ENCODE measurements at places on chromosomes 12 and 14.

- DNase-seq = peak; percentile 40
Measured at GRCh38 chr14:104865631-104866441, 768 bp downstream of the CEP170B start.

- no peak for DNase-seq
Measured at GRCh38 chr12:32248441-32249140, 141.9 kb downstream of the BICD1 start.

- no peak for DNase-seq
Measured at GRCh38 chr12:132520421-132521199, 30.7 kb downstream of the FBRSL1 start.

GRCh38 chr12:63899396-63899795, 54.9 kb downstream of the SRGAP1 start:
- no peak for DNase-seq

DNA sequence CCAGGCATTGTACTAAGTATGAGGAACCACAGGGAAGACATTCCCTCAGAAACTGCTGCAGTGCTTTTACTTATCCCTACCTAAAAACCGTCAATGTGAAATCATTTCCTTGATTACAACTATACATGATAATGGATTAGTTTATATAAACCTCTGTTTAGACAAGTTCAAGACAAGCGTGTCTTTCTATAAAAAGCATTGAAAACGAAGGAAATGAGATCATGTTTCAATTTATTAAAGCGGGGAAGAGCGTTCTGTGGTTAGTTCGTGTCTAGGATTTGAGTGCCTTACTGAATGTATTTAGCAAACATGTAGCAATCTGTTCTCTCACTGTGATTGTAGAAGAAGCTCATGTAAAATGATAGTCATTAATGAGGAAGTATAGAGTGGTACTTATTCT, 37.5 kb downstream of the GALC start:
- no peak for DNase-seq

- DNase-seq = no peak
Measured at GRCh38 chr14:48035836-48036235, 360.4 kb upstream of the MDGA2 start.

DNA sequence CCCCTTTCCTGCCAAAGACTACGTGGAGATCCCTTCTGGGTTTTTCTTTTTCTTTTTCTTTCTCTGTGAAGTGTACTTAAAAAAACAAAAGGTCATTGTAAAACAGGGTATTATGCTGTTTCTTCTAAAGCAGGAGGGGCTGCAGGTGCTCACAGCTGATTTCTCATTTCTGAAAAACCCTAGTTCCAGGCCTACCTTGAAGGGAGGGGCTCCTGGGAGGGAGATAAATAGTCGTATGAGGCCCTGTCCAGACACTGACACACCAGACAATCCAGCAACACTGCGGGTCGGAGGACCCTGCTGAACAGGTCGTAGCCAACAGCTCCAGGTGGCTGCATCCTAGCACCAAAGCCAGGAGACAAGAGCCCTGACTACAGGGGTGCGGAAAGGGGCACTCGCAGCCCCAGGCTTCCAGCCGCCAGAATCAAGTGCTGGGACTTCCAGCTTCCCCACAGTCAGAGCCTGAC, 41.1 kb downstream of the PSMA6 start:
- no peak for DNase-seq

GRCh38 chr12:8088574-8088973, 6.5 kb downstream of the NECAP1 start:
- no peak for DNase-seq

DNA sequence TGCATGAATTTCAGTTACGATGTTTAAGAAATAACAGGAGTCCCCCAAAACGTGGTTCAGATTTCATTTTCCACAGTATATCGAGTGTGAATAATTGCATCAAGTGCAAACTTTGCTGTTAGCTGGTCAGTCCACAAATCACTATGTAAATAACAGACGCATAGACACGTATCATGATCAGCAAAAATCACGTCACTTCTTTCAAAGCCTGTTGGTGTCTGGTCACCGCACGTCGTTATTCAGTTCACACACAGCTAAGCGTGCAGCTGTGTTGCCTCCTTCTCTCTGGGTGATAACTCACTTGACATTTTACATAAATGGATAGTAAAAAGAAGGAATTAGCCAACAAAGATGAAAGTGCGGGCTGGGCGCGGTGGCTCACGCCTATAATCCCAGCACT, 126.8 kb upstream of the MED13L start:
- DNase-seq = no peak

DNA sequence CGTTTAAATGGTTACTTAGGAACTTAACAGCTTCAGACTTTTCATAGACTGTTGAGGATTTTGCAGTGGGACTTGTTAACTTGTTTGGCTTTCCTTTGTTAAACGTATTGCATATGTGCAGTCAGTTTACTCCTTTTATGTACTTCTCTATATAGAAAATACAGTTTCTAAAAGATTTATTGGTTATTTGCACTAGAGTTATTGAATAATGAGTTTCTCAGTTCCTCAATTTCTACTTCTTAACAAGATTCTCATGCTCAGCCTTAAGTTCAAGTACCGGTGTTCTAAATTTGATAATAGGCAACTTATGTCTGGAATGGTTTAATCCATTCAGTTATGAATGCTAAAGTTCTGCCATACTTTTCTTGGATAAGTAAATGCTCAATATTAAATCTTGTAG, 919 bp downstream of the PSMA3 start:
- DNase-seq = no peak

DNA sequence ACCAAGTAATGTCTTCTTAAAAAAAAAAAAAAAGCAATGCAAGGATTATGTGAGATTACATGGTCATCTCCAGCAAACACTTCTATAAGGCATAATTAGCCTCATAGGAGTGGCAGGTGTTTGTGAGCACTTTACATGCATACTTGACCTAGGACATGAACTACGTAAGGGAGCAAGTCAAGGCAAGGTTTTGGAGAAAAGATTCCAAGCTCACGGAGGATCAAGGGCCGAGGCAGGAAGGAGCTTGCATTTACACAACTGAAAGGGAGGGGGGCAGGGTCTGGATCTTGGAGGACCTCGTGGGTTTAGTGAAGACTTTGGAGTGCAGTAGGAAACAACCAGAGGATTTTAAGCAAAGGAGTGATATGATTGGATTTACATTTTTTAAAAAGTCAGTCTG, 112.5 kb downstream of the CCER1 start:
- no peak for DNase-seq

DNA sequence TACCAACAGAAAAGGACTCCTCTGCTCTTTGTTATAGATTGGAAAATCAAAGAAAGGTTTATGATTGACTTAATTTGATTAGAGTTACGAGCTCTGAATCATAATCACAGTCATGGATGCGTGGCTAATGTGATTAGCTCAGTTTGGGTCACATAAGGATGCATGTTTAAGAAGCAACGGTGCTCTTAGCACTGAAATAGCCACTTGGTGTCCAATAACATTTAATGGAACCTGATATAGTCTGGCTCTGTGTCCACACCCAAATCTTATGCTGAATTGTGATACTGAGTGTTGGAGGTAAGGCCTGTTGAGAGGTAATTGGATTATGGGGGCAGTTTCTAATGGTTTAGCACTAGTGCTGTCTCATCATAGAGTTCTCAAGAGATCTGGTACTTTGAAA, 501.6 kb downstream of the SLC6A15 start:
- no peak for DNase-seq

- no peak for DNase-seq
Measured at GRCh38 chr12:106274012-106274411, 26.2 kb upstream of the CKAP4 start.

DNA sequence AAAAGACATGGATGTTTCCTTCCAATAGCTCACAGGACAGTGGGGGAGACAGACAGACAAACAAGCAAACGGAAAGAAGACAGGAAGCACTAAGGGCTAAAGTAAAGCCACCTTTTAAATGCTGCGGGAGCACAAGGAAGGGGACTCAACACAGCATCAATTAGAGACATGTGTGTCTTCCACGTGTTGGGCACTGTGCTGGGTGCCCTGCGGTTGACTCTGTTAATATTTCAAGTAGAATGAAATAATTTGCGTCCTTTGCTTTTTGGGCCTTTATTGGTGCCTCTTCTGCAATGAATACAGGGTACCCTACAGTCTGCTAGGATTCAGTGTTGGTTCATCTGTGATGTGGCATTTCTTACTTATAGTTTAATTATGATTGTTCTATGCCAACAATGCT, 90.9 kb upstream of the CPM start:
- DNase-seq = no peak

DNA sequence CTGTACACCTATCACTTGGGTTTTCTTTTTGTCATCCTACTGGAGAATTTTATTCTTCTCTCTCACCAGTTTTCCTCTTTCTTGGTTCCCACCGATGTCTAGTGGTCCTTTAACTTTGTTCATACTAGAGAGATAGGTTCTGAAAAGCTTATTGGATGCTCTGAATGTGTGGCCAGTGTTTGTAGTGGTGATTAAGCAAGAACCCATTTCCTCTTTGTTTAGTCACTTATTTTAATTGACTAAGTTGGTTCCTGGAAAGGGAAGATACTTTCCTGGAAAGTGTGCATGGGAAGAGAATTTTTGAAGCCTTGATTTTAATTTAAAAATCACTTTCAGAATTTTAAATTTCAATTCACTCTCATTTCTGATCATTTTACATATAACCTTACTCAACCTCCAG, 127.2 kb downstream of the OTOGL start:
- DNase-seq = peak; percentile 72

DNA sequence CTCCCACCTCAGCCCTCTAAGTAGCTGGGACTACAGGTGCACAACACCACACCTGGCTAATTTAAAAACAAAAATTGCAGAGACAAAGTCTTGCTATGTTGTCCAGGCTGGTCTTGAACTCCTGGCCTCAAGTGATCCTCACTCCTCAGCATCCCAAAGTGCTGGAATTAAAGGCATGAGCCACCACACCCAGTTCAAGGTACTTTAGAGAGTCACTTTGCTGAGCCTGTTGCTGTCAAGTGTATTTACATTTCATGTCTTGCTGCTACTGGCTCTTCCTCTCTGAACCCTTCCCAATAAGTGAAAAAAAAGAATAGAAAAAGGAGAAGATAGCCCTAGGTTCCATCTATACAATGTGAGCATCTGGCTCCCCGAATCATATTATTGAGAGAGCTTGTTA, 38.4 kb downstream of the SLCO1A2 start:
- no peak for DNase-seq

DNA sequence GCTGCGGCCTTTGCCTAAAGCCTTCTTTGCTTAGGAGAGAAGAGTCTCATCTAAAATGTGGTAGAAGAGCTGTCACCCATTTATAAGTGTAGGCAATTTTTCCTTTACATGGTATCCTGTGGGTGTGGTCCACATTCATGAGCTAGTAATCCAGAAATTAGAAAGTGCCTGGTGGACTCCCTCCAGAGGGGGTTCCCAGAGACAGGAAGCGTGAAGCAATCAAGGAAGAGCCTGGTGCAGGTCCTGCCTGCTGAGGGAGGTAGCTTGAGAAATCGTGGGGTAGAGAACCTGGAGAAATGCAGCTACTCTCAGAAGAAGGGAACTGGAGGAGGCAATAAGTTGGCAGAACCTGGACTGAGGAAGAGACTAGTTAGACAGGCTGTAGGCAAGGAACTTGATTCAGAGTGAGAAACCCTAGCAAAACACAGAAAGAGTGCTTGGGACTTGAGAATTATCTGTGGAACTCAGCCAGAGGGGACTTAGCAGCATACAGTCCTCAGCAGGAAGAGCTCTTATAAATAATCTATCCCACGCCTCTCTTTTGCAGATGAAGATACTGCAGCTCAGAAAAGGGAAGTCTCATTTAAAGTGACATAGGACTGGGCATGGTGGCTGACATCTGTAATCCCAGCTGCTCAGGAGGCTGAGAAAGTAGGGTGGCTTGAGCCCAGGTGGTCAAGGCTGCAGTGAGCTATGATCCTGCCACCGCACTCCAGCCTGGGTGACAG, 182.4 kb upstream of the CCND2 start:
- DNase-seq = peak; percentile 87

DNA sequence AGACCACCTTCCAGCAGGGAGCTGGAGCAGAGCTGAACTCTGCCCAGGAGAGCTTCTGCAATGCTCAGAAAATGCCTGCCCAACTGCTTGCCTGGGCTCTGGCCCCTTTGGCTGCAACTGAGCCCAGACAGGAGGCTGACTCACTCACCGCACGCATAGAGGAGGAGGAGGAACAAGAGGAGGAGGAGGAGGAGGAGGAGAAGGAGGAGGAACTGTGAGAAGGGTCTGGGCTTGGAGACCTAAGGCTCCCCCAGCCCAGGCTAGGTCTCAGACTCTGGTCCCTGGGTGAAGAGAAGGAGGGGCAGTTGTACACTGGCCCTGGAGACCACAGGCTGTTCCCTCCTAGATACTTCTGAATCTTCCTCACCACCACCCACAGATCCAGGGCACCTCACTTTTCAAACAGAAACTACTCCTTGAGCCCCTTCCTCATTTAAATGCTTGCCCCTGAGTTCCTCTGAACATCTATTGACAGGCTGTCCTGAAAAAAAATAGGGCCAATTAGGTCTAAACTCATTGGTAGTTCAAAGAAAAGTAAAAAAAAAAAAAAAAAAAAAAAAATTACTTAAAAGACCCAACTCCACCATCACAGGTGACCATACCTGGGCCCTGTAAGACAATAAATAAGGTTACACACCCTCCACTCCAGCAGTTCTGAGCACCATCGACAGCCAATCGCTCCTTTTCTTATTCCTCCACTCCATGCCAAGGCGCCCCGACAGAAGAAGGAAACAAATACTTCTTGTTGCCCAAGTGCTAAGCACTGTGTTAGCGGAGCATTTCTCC, 674 bp downstream of the VDR start:
- DNase-seq = peak; percentile 88

DNA sequence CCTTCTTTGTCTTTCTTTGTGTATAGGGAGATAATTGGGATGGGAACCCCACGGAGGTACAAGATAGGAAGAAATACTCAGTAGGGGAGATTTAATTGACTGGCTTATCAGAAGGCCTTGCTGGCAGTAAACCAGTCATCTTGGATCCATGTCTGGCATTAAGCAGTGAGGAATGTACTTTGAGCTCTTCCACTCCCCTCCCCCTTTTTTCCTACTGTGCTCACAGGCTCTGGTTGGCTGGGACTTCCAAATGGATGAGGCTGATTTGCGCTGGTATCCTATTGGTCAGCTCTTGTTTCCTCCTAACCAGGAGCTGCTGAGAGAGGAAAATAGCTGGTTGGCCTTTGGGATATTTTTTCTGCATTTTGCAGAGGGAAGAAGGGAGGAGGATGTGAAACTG, 24.7 kb downstream of the NGDN start:
- DNase-seq = no peak

DNA sequence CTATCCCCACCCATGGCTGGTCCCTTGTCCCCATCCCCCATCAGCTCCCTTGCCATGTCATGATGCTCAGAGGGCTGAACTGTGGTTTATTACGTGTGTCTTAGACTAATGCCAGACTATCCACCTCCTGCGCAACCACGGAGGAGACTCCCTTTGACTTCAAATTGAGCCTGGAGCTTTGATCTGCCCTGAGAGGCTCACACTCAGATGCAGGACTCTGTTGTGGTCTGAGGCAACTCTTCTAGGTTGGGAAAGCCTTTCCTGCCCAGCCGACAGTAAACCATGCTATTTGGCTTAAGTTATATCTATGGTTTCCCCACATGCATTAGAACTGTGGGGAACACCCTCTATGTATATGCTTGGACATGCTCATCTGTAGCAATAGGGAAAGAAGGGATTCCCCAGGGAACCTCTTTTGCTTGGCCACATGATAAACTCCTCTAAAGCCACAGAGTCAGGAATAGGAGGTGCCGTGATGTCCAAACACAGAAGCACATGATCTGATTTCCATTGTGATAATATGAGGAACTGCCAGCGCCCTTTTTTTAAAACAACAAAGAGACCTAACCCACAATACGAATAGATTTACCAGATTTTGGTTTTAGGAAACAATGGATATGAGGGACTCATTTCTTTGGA, 11.1 kb upstream of the LGALS3 start:
- DNase-seq = peak; percentile 82

GRCh38 chr14:72146241-72146640, 214.0 kb downstream of the RGS6 start:
- no peak for DNase-seq

- DNase-seq = no peak
Measured at GRCh38 chr12:66438601-66439000, 136.3 kb downstream of the HELB start.
